Purkinje cell (primary cell): ENCODE measurements at places on chromosomes 1 and 21. TPM values are rescaled to one million over a fixed set of nuclear protein-coding genes. Genes with fewer than 3 reads are reported as not detected.

The SLC2A5 gene
- 1.9 and 4.4 TPM in 2 replicates for polyA plus RNA-seq

The CRNN gene
- not detected in 2 replicates for polyA plus RNA-seq

The CELA2B gene
- not detected in 2 replicates for polyA plus RNA-seq

The MRTO4 gene
- polyA plus RNA-seq: 22.3 and 26.8 TPM in 2 replicates

The ADCY10 gene
- polyA plus RNA-seq: 0.12 and 0.88 TPM in 2 replicates

The ABCG1 gene
- polyA plus RNA-seq: 12.1 and 18.4 TPM in 2 replicates

The CDK18 gene
- polyA plus RNA-seq: 0.85 TPM in 1 of 2 replicates, not detected in the other

The CFHR3 gene
- not detected in 2 replicates for polyA plus RNA-seq

The FMO1 gene
- not detected in 2 replicates for polyA plus RNA-seq

The CD53 gene
- polyA plus RNA-seq: not detected in 2 replicates

The TNFRSF18 gene
- polyA plus RNA-seq: not detected in 2 replicates

The SPRR4 gene
- not detected in 2 replicates for polyA plus RNA-seq

The NMNAT2 gene
- polyA plus RNA-seq: 21.6 and 26.8 TPM in 2 replicates

The REG4 gene
- not detected in 2 replicates for polyA plus RNA-seq

The LIN28A gene
- polyA plus RNA-seq: not detected in 2 replicates

The GALE gene
- polyA plus RNA-seq: 7.6 and 9.9 TPM in 2 replicates

The VCAM1 gene
- polyA plus RNA-seq: 0.71 and 1.1 TPM in 2 replicates

The H6PD gene
- 0.11 and 0.19 TPM in 2 replicates for polyA plus RNA-seq

The SPRR2G gene
- not detected in 2 replicates for polyA plus RNA-seq

The HEYL gene
- polyA plus RNA-seq: not detected in 2 replicates

The TRABD2B gene
- polyA plus RNA-seq: 2.7 and 6.1 TPM in 2 replicates

The GJB4 gene
- polyA plus RNA-seq: not detected in 2 replicates

The B3GALT2 gene
- 17.1 and 34.0 TPM in 2 replicates for polyA plus RNA-seq
